ENCODE measurements at places on chromosomes 3 and 15. TPM values are rescaled to one million over a fixed set of nuclear protein-coding genes. Genes with fewer than 3 reads are reported as not detected.
A peak's percentile ranks its signal among the peaks of the same experiment; 100 is the strongest.

The TEX264 gene
- 18.9 TPM for total RNA-seq

DNA sequence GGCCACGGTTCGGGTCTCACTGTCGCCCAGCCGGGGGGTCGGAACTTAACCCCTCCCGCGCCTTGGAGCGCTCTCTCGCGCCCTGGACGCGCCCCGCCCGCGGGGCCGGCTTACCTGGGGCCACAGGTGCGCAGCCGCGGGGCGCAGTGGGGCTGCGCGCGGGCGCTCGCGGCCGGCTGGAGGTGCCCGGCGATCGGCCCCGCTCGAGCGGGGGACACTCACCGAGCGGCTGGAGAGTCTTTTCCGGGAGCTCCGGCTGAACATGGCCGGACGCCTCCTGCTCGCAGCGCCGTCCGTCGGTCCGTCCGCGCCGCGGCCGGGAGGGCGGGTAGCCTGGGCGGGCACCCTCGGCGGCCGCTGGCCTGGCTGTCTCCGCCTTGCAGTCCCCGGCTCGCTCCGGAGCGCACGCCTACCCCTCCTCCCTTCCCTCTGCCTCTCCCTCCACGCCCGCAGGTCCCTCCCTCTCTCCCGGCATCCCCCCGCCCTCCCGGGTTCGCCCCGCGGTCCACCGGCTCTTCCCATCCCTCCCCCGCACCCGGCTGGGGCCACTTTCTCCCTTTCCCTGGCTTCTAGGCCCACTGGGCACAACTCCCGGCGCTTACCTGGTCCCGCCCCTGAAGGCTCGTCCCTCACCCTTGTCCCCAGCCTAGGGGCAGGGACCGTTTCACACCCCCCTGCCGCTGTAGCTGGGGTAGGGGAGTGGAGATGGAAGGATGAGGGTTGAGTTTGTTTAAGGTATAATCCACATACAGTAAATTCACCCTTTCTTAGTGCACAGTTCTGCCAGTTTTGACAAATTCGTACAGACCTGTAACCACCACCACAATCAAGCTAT is 220.1 kb upstream of the PRICKLE2 start:
- peak; percentile 94 for DNase-seq

DNA sequence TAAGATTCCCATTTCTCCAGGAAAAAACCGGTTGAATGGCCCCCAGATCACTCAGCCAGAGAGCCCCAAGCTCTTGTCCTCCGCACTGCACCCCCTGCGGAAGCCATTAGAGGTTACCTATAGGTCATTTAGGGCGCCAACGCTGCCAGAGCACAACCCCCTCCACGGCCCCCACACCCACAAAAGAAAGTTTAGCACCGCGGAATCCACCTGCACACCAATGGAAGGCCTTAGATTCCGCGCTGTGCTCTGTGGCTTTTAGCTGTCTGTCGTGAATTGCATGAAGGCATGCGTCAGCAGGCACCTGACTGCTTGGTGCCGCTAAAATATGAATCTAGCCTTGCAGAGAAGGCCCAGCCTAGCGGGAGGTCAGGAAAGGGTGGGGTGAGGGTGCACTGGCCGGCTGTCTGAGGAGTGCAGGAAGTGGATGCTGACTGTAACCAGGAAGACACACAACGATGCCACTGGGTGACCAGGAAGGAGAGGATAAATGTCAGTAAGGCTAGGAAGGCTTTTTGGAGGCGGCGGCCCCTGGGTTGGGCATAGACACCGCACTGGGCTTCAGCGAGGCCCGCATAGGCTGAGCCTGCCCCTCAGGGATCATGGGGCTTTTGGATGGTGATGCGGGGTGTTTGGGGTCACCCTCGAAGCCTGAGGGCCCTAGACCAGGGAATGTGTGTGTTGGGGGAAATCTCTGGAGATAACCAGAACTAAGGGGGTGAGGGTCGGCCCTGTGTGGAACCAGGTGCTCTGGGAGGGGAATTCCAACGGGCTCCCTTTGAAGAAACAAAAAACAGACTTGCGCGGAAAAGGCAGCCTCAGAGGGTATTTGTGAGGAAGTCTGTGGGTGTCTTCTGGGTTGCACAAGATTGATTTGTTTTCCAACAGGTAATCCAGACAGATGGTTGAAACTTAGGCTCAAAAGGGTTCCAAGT is 976 bp upstream of the NUP210 start:
- peak; percentile 65 for DNase-seq

The CFAP100 gene
- total RNA-seq: 1.5 TPM

The MYNN gene
- 19.5 TPM for total RNA-seq

The EHHADH gene
- total RNA-seq: 1.0 TPM

DNA sequence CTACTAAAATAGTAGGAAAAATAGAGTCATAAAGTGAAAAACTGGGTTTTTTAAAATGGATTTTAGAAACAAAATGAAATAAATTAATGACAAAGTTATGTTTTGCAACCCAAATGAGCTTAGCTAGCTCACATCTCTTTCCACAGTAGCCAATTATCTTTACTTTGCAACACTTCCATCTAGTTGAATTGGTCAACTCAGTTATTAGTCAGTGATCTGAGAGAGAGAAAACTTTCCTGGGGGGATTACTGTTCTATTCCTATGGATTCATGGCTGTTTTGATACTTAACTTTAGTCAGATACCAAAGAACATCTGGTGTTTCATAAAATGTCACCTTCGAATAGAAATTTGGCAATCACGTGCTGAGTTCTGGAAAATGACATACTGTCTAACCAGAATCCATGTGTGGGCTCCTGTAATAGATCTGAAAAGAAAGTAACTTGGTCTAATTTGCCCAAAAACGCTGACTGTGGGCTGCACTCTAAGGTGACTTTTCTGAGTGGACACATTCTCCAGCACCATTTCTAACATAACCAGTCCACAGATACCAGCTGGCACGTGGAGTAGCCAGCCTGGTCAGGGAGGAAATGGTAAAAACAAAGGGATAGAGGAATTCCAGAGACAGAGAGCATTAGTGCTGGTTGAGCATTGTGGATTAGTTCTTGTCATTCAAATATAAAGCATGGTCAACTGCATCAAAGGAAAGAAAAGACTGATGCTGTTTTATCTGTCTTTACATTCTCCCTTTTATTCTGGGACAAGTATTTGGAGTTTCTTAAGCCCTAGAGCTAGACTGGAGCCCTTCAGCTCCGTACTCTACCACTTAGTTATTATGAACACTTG is 45.2 kb upstream of the CCDC80 start:
- DNase-seq: no peak

- no peak for DNase-seq
Observed at GRCh38 chr3:182644790-182645433, 148.4 kb upstream of the ATP11B start.

DNA sequence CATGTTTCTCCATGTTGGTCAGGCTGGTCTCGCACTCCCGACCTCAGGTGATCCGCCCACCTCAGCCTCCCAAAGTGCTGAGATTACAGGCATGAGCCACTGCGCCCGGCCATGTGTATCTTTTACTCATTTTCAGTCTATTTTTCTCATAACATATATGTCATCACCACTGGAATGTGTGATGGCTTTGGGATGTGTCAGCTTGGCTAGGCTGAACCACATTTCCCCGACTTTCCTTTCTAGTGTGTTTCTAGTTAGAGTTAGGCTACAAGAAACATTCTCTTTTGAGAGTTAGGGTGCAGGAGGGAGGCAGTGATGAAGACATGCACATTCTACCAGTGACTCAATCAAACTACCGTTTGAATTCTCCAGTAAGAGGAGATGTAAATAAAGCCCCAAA is 444.9 kb upstream of the THBS1 start:
- no peak for DNase-seq

GRCh38 chr15:70059476-70060213 is 38.1 kb downstream of the TLE3 start:
- DNase-seq: no peak

- DNase-seq: no peak
Observed at GRCh38 chr3:157087780-157088600, 72.0 kb downstream of the CCNL1 start.

The ZNF662 gene
- total RNA-seq: not detected

The LTK gene
- 0.07 TPM for total RNA-seq

Measured in H7 (cell line).